ENCODE measurements at places on chromosomes 11 and 22.

GRCh38 chr22:20154602-20155187, 3.8 kb upstream of the CCDC188 start:
- DNase-seq, result no peak

DNA sequence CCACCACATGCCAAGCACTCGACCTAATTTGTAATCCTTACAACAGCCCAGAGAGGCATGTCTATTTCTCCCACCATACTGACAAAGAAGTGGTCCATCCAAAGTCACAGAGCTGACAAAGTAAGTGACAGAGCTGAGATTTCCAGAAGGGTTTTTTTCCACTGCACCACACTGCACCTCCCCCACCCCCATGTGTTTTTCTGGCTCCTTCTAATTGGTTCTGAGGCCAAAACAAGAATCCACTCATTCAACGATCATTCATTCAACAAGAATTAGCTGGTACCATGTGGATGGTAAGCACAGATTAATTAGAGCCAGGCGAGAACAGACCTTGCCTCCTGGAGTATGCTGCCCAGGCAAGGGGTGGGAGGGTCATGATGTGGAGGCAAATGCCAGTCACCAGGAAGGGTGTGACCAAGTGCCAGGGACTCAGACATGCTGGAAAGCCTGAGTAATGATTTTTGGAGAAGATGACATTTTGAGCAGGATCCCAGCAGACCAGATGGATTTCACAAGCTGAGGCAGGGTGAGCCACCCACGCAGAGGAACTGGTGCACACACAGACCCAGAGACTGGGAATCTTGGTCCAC, 14.9 kb upstream of the PRG2 start:
- no peak for DNase-seq

DNA sequence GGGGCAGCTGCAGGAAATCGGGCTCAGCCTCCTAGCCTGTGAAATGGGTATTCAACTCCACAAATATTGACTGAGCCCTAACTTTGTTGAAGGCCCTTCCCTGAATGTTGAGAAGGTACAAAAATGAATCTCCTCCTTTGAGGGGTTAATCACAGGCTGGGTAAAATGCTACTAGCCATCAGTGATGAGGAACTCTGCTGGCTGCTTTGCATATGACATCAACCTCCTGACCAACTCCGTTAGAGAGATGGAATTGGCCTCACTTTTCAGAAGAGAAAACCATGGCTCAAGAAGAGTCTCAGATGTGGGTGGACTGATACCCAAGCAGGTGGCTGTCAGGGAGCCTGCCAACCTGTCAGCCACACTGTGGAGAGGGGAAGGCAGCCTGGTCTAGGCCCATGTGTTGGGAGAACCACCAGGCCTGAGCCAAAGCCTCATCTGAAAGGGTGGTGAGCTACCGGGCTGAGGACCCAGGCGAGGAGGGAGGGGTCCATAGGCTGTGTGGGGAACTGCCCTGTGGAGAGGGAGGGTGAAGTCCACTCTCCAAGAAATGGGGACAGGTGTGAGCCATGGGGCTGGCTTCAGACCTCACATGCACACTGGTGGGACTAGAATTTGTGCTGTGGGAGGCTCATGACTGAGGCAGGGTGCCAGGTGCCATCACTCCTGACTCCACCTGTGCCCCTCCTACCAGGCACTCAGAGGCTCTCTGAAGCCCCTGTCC, 11.8 kb downstream of the CDCA5 start:
- DNase-seq, result no peak

- no peak for DNase-seq
Measured at GRCh38 chr11:44607987-44608386, 42.5 kb downstream of the CD82 start.

DNA sequence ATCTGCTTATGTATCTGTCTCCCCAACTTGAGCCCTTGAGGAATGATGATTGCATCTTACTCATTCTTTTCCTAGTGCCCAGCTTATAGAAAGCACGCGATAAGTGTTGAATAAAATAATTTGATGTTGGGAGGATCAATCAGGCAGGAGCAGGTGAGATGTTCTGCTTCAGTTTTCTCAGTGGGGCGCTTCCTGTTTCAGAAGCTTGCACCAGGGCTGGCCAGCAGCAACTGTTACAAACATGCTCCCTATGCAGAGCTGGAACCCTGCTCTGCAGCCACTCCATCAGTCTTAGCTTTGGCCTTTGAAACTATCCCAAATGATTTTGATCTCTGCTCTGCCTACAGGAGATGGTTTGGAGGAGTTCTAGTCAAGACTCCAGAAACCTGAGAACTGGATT, 3.9 kb downstream of the ENDOD1 start:
- no peak for DNase-seq

GRCh38 chr22:42357634-42358296, 74.4 kb downstream of the NFAM1 start:
- DNase-seq, result peak; percentile 48

GRCh38 chr11:62614275-62614674, 1.2 kb downstream of the ROM1 start:
- peak; percentile 33 for DNase-seq

DNA sequence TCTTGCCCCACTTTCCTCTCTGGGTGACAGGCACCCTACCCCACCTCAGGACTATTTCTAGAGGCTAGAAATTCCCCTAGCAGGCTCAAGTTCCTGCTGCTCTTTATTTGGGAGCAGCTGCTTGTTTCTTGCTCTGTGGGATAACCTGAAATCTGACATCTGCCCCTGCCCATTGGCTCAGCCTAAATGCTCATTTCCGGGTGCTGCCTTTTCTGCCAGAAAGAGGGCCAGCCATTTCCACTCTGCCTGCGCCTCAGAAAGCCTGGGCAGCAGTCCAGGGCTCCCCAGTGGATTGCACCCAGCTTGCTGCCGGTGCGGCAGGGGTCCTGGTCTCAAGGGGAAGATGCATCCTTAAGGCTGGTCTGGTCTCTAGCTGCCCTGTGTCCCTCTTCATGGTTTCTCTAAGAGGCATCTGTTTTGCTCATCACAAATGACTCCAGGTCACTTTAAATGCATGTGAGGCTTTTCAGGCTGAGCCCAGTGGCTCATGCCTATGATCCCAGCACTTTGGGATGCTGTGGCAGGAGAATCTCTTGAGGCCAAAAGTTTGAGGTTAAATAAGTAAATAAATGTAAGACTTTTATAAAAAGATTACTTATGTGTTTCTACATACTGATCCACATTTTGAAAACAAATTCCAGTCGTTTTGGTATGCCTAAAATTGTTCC, 10.3 kb upstream of the PNPLA5 start:
- no peak for DNase-seq

Data from epithelial cell of prostate (primary cell).